Left kidney (tissue), 8 donors: ENCODE measurements at places on chromosomes 16 and 17.

GRCh38 chr17:82060001-82060380, 5.6 kb downstream of the DUS1L start:
- DNase-seq, result no peak

GRCh38 chr16:72909196-72909595, 138.7 kb downstream of the ZFHX3 start:
- no peak for DNase-seq

GRCh38 chr16:6547131-6547530, 785.5 kb upstream of the RBFOX1 start:
- no peak for DNase-seq

DNA sequence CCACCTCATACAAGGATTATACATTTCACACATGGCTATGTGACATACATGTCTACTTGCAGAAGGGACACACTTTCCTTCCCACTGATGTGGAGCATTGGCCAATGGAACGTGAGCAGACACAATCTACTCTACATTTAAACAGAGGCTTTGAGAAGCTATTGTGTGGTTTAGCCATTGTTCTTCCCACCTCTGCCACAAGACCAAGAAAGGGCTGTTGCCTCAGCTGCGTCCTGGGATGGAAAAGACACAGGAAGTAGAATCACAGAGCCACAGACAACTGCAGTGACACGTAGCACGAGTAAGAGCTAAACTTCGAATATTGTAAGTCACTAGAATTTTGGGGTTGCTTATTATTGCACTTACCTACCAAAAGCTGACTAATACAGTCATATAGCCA, 33.3 kb downstream of the PRKCB start:
- no peak for DNase-seq

- DNase-seq, result no peak
Observed at GRCh38 chr16:87076331-87076949, 240.8 kb downstream of the C16orf95 start.

DNA sequence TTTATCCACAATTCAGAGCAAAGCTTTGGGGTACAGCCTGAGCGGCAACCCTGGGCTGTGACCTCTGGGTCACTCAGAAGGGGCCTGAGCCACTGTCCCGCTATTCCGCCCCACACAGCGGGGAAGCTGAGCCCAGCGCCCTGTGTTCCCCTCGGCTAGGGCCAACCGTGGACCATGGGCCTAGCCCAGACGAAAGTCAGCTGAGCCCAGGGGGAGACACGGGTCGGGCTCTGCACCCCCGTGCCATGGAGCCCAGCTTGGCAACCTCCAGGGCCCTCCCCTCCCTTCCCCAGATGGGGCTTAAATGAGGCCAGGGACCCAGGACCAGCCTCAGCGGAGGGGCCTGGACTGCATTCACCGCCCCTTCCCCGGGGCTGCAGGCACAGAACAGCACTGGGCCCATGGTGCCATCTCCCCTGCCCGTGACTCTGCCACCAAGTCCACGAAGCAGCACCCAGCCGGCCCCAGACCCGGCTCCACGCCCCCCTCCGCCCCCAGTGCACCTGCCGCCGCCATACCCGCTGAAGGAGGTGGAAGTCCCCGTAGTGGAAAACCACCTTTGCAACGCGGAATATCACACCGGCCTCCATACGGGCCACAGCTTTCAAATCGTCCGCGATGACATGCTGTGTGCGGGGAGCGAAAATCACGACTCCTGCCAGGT, 1.8 kb downstream of the TPSD1 start:
- DNase-seq, result no peak

GRCh38 chr16:66618588-66619375, 14.3 kb downstream of the CMTM3 start:
- no peak for DNase-seq

DNA sequence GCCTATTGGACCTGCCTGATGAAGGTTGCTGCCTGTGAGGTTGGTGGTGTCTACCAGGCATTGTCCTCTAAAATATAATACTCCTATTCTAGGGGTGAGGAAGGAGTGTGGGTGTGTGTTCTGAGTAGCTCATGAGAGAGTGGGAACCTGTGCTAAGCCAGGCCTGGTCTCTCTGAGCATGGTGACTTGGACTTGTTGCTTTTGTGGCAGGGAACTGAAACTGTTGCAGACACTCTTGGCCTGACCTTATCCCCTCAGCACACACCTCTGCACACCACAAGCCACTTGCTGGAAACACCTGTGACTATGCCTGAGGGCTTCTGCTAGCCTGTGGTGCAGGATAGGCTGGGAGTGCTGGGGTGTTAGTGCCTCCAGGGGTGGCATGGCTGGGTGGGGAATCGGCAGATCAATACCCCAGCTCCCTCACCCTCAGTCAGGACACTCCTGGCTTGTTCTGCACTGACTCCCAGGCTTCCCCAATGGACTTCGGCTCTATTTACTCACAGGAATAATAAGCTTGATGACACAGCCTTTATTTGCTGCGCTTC, 29.9 kb downstream of the PLCG2 start:
- no peak for DNase-seq

- no peak for DNase-seq
Observed at GRCh38 chr16:85524630-85525419, 88.3 kb upstream of the GSE1 start.

DNA sequence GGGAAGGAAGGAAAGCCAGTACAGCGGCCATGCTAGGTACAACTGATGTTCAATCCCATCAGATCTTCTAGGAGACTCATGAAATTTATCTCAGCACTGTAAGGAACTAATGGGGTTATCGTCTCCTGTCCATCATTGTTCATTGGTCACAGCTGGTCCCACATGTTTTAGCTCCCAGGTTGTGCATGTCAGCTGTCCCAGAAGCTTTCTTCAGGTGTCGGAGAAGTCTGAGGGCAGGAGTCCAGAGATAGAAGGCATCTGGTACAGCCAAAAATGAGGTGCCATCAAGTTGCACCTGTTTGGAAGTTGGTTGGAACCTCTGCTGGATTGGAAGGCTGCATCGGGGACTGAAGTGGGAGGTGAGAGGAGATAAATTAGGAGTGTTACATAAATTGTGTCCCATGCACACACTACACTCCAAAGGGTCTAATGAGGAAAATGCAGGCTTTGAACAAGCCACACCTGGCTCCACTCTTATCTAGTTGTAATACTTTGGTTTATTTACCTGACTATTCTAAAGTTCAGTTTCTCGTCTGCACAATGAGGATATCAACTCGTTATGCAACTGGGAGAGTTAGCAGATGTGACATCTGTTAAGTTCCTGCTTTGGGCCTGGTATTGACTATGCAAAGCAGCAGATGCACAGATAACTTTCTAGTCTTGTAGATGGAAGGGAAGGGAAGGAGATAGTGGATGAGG, 62.9 kb downstream of the MAP2K6 start:
- DNase-seq, result no peak

DNA sequence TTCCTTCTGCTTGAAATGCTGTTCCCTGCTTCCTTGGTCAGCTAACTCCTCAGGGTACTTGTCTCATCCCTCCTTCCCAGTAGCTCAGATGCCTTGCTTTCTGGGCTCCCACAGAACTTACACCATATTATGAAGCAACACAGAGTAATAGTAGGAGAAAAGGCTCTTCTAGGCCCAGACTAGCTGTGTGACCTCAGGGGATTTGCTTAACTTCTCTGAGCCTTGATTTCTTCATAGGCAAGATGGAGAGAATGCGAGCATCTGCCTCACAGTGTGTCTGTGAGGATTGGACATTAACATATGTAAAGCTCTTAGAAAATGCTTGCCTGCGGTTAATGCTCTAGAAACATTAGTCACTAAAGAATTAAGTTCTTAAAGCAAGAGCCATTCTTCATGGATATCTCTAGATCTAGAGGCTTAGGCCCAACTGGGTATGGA, 22.3 kb upstream of the PECAM1 start:
- DNase-seq, result no peak

- no peak for DNase-seq
Observed at GRCh38 chr17:80289616-80290015, 29.0 kb downstream of the RNF213 start.

- no peak for DNase-seq
Observed at GRCh38 chr17:76137351-76138233, 3.5 kb downstream of the FOXJ1 start.

GRCh38 chr17:76040376-76040775, 13.3 kb upstream of the EVPL start:
- DNase-seq, result no peak

DNA sequence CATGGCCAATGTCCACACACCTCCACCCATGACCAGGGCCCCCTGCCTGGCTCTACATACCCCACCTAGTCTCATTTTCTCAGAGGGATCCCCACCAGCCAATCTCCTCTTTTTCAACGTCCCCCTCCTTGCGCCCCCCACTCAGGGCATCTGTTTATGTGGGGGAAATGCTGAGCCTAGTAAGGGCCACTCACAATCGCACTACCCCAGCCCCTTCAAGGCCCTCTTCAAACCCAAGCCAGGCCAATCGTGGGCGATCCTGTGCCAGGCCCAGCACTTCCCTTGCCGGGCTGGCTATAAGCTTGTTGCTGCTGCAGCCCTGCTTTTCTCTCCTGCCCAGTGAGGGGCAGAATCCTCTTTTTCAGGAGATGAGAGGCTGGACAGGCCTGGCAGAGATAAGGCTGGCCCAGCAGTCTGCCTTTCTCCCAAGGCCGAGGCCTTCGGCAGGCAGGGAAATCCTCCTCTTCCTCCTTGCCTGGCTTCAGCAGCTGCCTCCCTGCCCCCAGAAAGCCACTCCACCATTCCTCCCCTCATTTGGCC, 16.1 kb downstream of the HSD11B2 start:
- DNase-seq, result no peak

GRCh38 chr16:11497851-11498289, 88.8 kb downstream of the LITAF start:
- DNase-seq, result no peak

DNA sequence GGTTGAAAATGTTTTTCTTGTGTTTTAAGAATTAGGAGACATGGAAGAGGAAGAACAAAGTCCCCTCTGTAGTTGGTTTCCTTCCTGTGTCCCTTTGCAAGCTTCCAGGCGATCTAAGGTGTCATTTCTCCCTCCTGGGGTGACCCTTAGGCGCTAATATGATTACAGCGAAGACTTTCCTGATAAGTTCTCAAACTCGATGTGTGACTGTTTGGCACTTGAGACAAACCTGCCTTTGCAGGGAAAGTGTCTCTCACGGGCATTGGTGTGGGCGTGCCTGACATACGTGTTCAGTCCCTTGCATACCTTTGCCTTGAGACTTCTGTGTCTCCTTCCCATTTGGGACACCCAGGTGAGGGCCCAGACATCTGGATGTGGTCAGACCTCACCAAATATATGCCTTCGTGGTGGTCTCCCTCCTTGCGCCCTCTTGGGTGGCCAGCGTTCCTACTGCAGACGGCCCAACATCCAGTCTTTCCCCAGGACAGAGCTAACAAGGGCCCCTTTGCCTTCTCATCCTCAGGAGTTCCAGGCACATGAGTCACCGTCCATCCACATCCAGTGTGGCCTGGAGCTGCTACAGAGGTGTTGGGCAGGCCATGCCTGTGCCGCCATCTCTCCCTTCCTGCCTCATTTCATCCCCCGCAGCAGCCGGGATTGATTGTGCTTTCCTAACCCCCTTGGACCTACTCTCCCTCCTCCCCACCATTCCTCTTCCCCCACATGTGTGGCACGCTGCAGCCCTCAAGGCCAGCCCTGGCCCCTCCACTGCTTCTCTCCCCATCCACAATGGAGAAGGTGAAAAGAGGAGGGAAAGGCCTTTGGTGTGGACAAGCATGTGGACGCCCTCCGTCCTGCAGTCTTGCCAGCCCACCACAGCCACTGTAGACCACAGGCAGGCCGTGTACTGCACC, 3.1 kb upstream of the JPT2 start:
- DNase-seq, result no peak

- DNase-seq, result peak; percentile 49
Observed at GRCh38 chr16:11639925-11640899, 28.0 kb upstream of the SNN start.

GRCh38 chr17:76208120-76208519, 32.2 kb downstream of the RNF157 start:
- no peak for DNase-seq

- DNase-seq, result peak; percentile 59
Observed at GRCh38 chr16:11390573-11391495, 45.6 kb downstream of the RMI2 start.

DNA sequence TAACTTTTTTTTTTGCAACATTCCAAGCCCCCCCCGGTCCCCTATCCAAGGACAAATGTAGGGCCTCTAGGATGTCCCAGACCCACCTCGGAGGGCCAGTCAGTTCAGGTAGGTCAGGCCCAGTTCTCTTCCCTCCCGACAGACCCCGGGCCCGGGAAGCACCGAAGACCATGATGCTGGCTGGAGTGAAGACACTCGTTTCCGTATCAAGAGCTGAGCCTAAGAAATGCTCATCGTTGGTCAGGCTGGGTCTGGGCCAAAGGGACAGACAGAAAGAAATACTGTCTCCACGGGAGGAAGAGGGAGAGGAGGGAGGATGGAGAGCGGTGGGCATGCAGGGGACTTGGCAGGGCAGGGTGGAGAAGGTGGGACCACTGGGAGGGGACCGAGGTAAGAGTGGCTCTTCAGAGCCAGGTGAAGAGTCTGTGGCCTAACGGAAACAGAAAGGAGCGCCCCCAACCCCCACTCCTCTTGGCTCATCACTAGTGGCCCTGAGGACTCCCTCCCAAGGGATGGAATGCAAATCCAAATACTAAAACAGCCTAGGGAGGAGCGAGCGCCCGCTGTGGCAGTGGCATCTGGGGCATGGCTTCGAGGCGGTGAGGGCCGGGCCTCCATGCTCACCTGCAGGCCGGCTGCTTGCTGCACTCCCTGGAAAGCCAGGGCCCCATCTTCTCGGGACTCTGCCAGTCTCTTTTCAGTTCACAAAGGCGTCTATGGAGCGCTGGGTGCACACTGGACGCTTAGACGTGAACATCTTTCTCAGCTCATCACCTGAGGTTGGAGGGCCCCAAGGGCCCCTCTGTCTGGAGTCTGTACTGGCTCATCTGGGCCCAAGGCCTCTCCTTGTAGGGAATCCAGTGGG, 1.7 kb upstream of the ROGDI start:
- DNase-seq, result no peak

DNA sequence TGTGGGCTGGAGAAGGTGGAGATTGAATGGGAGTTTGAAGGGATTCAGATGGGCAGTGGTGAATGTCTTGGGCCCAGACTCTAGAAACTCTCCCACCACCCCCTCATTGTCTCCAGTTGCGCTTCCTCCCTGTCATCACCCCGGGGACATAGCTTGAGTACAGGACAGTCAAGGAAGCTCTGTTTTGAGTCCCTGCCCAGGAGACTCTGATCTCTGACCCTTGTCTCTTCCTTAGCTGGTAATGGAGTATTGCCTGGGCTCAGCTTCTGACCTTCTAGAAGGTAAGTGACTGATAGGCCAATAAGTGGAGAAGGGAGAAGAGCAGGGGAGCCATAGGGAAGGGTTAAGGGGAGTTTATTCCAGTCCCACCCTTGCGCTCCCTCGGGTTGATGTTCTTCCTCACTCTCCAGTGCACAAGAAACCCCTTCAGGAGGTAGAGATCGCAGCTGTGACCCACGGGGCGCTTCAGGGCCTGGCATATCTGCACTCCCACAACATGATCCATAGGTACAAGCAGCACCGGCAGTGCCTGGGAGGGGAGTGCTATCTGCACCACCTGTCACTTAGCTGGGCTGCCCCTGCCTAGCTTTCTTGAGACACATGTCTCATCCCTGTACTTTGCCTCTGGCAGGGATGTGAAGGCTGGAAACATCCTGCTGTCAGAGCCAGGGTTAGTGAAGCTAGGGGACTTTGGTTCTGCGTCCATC, 5.0 kb downstream of the TAOK2 start:
- no peak for DNase-seq
